Stimulated activated CD4-positive, alpha-beta T cell treated with anti-CD3 and anti-CD28 coated beads, Interleukin-2, amount 100 ng/mL, for 4 hours (primary cell): ENCODE measurements at places on chromosomes 11 and 22.

GRCh38 chr22:30526656-30527055 lies 19.9 kb downstream of the SEC14L6 start:
- DNase-seq, result no peak

- peak; percentile 59 for DNase-seq
These were observed 56.0 kb upstream of the BID start for GRCh38 chr22:17830043-17830961.

DNA sequence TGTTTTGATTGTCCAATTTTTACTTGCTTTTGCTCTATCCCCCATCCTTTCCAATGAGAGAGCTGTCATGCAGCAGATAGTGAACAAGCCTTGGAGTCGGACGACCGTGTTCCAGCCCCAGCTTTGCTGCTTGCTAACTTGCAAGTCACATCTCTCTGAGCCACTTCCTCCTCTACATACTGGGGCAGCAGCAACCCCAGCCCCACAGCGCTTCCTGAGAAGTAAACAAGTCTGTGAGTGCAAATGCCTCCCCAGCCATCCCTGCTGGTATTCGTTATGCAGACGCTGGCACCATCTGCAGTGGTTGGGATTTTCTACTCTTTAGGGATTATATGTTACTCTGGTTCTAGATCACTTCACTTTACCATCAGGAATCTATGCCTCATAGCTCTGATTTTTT lies 35.0 kb downstream of the TPBGL start:
- DNase-seq, result peak; percentile 53

DNA sequence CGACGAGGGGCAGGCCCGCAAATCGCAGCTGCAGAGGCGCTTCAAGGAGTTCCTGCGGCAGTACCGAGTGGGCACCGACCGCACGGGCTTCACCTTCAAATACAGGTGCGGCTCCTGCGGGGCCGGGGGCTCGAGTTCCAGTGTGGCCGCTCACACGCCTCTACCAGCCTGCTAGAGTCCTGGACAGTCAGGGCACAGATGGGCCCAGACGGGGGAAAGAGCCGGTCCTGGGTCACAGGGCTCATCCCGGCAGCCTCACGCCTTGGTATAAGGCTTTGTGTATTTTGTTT lies 506 bp downstream of the MCM5 start:
- DNase-seq, result no peak

GRCh38 chr11:14444441-14445189 lies 55.0 kb downstream of the COPB1 start:
- no peak for DNase-seq

- DNase-seq, result no peak
These were observed 563.1 kb upstream of the ISX start for GRCh38 chr22:34502821-34503220.

- DNase-seq, result no peak
These were observed 6.0 kb upstream of the ARHGAP42 start for GRCh38 chr11:100681064-100681502.

DNA sequence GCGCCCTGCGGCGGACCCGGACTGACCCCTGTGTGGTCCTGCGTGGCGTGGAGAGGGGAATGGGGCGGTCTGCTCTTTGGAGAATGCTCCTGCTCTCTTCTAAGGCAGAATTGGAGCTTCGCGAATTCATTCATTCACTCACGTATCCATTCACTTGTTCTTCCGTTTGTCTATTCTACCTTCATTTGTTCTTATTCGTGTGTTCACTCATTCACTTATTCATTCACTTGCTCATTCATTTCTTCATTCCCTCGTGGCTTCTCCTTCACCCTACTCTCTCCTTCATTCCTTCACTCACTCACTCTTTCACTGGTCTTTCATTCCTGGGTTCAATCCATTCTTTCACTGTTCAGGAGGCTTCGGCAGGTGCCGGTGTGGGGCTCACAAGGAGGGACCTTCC lies 69.6 kb downstream of the WNT7B start:
- no peak for DNase-seq

DNA sequence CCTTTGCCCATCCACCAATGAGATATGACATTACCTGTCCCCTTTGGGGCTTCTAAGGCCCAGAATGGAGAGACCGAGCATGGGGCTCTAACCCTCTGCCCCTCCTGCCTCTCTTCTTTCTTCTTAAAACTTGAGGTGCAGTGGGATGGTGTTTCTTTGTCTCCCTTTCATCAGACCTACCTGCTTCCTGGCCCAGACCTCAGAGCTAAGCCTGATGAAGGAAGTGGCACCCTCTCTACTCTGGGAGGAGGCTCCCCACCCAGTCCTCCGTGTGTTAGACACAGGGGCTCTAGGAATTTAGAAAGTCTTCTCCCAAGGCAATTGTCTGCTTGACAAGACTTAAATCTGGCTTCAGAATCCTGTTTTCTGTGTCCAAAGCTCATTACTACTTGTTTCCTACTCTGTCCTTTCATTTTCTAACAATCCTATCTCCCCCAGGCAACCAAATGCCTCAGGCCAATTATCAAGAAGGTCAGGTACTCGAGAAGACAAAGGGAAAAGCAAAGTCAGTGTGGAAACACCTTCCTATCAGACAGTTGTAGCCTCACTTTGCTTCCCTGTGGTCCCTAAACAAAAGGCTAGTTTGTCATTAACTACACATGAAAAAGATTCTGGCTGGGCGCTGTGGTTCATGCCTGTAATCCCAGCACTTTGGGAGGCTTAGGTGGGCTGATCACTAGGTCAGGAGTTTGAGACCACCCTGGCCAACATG lies 20.3 kb upstream of the PARVA start:
- DNase-seq, result no peak

GRCh38 chr22:32985899-32986765 lies 72.0 kb downstream of the SYN3 start:
- peak; percentile 10 for DNase-seq

DNA sequence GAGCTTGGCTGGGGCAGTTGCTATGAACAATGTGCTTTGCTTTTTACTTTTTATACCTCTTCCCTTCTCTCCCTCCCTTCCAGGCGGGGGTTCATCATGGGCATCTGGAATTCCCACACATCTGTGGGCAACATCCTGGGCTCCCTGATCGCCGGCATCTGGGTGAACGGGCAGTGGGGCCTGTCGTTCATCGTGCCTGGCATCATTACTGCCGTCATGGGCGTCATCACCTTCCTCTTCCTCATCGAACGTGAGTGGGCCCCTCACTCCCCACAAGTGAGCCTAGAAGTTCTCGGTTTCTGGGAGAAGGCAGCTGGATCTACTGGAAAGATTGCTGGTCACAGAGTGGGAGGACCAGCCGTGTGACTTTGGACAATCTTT lies 17.4 kb downstream of the SLC37A2 start:
- no peak for DNase-seq

GRCh38 chr11:44604171-44604581 lies 38.7 kb downstream of the CD82 start:
- no peak for DNase-seq

DNA sequence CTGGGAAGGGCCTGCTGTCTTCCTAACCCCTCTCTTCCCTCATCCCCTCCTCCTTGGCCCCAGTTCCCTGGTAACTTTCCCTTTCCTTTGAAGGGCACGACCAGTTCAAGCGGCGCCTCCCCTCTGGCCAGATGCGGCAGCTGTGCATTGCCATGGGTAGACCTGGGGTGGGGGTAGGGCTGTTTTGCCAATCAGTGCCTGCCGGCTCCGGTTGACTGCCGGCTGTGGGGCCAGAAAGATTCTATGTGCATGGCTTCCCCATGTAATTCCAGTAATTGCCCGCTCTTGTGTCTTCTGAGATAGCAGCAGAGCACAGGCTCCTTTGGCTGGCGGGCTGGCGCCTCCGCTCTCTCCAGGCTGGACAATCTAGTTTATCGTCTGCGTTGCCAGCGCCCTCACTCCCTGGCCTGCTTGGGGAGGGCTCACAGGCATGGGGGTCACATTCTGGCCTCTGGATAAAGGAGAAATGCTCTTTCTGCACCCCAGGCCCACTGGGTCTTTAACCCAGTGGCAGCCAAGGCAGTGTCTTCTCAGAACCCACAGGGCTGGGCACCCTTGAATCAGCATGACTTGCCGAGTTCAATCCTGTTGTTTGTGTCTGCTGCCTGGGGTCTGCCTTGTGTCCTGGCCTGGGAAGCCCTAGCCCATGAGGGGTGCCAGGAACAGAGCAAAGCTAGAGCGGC lies 9.4 kb downstream of the SIDT2 start:
- no peak for DNase-seq

DNA sequence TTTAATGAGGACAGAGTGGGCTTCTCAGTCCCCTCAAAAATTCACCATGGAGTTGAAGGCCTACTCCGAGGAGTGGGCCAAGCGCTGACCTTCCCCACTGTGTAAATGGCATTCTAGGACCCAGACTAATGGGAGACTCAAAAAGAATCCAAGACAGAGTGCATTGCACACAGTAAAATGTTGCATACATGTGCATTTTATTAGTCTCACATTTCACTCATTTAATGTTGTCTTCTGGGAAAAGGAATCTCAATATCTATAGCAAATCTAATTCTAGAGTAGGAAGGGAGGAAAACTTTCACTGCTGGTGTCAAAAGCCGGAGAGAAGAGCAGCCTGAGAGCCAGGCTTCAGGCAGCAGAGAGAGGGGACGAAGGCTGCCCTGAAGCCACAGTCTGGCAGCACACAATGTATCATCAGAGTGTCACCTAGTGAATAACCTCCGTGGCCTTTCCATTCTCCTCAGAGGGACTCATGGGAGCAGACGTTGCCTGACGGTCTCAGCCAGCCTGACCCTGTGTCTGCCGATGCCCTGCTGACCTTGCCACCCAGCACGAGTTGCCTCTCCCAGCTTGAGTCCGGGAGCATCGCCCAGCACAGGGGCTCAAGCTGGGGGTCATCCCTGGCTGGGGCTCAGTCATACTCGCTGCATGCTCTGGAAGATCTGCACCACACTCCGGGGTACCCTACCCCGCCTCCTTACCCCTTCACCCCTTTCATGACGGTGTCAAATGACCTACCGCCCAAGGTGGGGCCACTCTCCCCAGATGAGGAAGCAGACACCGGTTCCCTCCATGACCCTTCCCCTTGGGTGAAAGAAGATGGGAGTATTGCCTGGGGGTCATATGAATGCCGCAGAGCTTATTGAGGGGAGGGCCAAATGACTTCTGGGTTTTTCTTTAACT lies 12.9 kb upstream of the POU2AF3 start:
- no peak for DNase-seq

- DNase-seq, result no peak
These were observed 322.7 kb upstream of the ISX start for GRCh38 chr22:34743110-34743751.

- DNase-seq, result no peak
These were observed 63.2 kb upstream of the SNX19 start for GRCh38 chr11:130979386-130979972.

- DNase-seq, result no peak
These were observed 77.5 kb downstream of the AMOTL1 start for GRCh38 chr11:94845622-94846021.

DNA sequence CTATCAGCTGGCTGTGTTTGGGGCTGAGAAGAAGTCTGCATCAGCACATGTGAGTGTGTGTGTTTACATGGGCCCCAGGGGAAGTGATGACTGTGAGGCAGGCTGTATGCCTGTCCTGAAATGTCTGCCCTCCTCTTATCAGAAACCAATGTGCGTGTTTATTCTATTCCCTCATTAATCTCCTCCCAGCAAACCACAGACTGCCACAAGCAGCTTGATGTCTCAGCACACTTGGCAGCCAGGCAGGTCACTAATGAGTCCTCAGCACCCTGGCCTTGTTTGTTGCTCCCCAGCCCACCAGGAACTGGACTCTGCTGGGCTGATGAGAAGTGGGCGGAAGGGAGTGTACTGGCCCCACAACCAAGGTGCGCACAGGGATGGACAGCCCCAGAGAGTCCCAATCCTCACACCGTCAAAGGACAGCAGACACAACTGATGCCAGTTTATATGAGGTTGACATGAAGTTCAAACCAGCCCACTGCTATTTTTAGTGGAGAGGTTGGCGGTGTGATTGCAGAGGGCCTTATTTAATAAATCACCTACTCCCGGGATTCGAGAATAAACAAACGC lies 225.8 kb downstream of the ETS1 start:
- DNase-seq, result no peak

- no peak for DNase-seq
These were observed 1.1 kb upstream of the RANBP1 start for GRCh38 chr22:20114506-20115475.

DNA sequence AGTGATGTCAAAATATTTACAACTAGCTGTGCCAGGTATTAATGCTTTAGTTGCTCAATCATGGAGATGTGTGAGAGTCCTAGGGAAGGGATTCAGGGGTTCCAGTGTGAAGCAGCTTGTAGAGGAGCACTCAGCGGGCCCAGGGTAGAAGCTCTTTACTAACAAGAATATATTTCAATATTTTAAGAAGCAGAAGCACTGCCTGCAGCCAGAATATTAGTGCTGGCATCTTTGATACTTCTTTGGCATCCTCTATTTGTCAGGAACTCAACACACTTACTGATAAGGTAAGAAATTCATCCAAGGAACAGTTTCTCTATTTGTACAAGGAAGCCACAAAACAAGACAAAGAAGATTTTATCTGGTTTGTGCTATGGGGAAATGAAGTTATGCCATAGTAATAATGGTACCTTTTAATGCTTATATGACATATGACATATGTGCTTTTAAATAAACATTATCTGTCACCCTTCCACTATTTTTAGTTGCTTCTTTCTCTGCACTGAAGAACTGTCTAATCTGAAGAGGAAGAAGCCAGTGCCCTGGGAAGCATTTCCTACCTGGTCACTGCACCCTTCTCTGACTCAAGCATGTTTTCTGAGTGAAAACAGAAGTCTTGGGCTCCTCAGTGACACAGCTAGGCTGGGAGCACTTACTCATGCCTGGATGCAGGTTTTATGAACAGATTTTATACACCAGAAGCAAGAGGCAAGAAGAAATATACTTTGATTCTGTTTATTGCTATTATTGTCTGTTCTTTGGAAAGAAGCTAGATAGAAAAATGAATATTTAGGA lies 388.1 kb upstream of the CCDC90B start:
- DNase-seq, result no peak

GRCh38 chr11:14764579-14765527 lies 121.2 kb downstream of the PDE3B start:
- peak; percentile 33 for DNase-seq

- no peak for DNase-seq
These were observed 107.1 kb upstream of the PARVA start for GRCh38 chr11:12270215-12270797.

- no peak for DNase-seq
These were observed 16.9 kb downstream of the IL18BP start for GRCh38 chr11:72015511-72016061.

DNA sequence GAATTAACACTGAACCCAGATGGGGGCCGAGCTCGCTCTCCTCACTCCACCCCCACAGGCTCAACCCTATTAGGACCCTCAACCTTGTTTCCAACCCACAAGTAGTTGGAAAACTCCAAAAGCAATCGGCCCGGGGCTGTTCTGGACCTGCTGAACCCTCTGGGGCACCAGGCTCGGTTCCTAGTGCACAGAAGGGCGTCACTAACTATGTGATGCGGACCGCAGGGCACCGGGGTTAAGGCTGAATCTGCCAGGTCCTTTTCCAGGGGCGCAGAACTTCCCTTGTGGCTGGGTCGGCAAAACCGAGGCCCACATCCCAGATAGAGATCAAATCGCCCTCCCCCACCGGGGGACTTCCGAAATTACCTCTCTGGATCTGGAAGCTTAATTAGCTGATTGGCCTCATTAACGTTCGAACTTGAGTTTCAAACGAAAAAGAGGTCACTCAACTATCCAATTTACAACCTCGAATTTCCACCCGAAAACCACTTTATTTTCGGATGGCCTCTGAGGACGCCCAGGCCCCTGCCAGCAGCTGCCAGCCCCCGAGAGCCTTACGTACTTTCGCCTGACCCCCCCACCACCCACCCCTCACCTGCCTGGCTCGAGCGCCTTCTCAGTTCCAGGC lies 1.7 kb downstream of the SHANK2 start:
- no peak for DNase-seq
